NCI-H2029 treated with DMSO at 0.1 percent for 48 hours (cell line): ENCODE measurements at places on chromosomes 1 and 21.

DNA sequence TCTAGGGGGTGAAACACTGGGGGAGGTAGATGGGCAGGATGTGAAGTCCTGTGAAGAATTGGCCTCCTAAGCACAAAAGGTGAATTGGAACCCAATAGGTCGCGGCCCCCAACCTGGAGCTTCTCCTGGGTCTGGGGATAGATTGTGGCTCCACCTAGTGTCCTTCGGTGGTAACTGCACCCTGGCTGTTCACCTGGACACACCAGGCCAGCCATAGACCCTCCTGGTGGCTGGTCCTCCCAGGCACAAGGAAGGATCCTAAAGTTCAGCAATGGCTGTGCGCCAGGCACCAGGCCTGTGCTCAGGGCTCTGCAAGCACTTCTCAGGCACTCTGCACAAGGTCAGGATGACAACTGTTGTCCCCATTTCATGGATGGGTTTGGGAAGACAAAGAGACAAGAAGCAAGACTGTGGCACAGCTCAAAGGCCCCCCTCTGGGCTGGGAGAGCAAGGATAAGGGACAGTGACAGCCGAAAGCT lies 13.5 kb downstream of the ESPN start:
- DNase-seq = peak; percentile 49

DNA sequence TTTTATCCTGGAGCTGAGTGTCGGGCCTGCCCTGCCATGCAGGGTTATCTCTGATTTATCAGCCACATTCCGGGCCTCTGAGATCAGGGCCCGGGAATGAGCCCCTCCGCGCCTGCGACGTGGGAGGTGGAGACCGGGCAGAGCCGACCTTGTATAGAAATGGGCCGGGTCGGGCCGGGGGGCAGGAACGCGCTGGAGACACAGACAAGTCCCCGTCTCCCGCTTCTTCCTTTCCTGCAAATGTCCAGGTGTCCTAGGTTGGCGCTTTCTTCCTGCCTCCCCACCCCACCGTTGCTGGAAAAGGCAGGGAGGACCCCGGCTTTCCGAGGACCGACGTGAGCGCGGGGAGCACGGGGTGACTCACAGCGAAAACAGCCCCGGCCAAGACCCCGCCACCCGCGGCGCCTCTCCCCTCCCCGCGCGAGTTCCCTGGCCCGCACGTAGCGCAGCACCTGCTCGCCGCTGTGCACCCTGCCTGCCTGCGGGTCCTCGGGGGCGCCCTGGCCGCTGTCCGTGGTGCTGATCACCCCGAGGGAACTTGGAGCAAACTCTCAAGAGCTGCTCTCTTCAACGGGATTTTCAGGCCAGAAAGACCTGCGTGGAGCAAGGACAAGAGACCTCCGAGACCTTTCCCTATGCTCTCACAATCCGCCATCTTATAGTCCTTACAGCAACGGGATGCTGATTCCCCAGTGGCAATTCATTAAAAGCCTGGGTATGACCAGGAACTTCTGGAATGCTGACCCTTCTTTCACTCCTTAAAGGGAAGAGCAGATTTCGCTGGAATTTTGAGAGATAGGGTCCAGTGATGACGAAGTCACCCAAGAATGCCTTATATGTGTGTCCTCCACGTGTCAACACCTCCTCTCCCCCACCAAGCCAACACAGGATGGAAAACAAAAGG lies 475 bp upstream of the NPPB start:
- DNase-seq = no peak

DNA sequence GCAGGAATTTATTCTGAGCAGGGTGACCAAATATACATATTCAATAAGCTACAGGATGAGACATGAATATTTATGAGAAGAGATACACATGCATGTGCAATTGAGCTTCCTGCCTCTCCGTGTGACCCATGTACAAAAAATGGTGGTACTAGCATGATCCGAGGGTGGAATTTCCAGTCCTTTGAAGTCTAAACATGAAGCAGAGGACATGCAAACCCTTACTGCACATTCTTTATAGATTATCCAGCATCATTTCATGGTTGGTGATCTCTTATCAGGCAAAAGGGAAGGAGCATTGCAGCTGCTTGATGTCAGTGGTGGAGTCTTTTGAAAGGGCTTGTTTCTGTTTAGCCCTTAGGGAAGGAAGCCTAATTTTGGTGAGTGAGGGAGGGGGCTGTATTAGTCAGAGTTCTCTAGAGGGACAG lies 448.6 kb downstream of the SETD4 start:
- DNase-seq = no peak

- DNase-seq = no peak
These were observed 827 bp downstream of the RFX5 start for GRCh38 chr1:151346082-151346768.

GRCh38 chr1:12162459-12163137 lies 4.2 kb upstream of the TNFRSF1B start:
- no peak for DNase-seq

- no peak for DNase-seq
These were observed 14.3 kb upstream of the S100A11 start for GRCh38 chr1:152050886-152051675.

DNA sequence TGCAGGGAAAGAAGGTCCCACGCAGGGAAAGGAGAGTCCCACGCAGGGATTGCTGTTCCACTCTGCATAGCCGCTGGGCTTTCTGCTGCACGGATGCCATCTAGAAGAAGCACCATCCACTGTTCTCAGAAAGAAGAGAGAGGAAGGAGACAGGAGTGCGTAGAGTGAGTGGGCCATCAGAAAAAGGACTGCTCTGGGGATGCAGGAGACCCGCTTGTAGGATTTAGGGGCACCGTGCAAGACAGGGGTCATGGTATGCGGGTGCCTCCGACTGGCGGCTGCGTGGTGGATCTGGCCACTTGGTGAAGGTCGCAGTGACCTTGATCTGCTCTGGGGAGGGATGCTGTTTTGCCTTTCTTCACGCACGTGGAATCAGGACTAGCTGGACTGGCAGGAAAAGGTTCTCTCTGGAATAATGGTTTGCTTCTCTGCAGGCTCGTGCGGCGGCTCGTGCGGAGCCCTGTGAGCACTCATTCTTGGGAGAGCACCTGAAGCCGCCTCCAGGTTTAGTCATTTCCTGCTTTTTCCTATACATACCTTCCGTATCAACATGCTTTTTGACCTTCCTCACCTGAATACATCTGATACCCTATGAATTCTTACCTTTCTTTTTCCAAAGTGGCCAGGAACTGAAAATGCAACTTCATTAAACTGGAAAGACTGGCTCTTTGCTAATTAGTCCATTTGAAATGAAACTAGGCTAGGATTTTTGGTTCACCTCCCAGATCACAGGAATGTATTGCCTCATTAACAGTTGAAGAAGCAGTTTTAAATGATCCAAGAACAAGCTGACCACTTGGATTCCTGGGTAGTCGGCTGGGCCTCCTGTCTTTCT lies 181.6 kb downstream of the KIF26B start:
- DNase-seq = no peak

- DNase-seq = no peak
These were observed 124.9 kb upstream of the SMYD2 start for GRCh38 chr1:214155987-214156625.

- DNase-seq = peak; percentile 96
These were observed at the start of gene TMEM69 for GRCh38 chr1:45687754-45688740. Gene TMEM69 (plus strand): TSS chr1:45688181. CDS start chr1:45691069, 2,888 bp downstream.

- no peak for DNase-seq
These were observed 54.2 kb upstream of the ADAMTS5 start for GRCh38 chr21:27021046-27021445.

GRCh38 chr1:179742717-179743678 lies at the start of gene FAM163A:
Gene FAM163A (plus strand): TSS chr1:179743291. CDS start chr1:179813098, 69,807 bp downstream.
- no peak for DNase-seq
